ENCODE measurements at places on chromosomes 12 and 14.
A peak's percentile ranks its signal among the peaks of the same experiment; 100 is the strongest.

GRCh38 chr14:95380350-95381042 is 60.8 kb upstream of the CLMN start:
- DNase-seq, result no peak

GRCh38 chr12:64036414-64036813 is 185.7 kb downstream of the KICS2 start:
- DNase-seq, result no peak

DNA sequence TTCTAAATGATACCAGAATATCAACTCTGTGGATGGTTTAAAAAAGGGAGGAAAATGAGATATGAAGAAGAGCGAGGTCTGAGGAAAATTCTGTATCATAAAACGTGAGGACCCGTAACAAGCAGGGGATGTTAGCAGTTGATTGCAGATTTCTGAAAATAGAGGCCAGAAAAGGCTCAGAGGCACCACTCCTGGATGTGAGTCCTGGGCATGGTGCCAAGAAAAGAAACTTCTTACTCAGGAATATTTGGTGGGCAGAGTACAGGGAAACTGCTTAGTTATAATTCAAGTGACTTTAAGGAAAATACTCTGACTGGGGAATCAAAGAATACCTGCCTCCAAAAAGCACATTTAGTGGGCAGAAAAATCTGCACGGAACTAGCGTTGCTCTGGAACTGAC is 85.5 kb downstream of the PRICKLE1 start:
- DNase-seq, result no peak

GRCh38 chr14:65482757-65483438 is 70.4 kb downstream of the FUT8 start:
- DNase-seq, result no peak

- DNase-seq, result no peak
These were observed 728.2 kb downstream of the GALC start for GRCh38 chr14:87264796-87265195.

GRCh38 chr12:12272869-12273268 is 6.0 kb upstream of the LRP6 start:
- no peak for DNase-seq

DNA sequence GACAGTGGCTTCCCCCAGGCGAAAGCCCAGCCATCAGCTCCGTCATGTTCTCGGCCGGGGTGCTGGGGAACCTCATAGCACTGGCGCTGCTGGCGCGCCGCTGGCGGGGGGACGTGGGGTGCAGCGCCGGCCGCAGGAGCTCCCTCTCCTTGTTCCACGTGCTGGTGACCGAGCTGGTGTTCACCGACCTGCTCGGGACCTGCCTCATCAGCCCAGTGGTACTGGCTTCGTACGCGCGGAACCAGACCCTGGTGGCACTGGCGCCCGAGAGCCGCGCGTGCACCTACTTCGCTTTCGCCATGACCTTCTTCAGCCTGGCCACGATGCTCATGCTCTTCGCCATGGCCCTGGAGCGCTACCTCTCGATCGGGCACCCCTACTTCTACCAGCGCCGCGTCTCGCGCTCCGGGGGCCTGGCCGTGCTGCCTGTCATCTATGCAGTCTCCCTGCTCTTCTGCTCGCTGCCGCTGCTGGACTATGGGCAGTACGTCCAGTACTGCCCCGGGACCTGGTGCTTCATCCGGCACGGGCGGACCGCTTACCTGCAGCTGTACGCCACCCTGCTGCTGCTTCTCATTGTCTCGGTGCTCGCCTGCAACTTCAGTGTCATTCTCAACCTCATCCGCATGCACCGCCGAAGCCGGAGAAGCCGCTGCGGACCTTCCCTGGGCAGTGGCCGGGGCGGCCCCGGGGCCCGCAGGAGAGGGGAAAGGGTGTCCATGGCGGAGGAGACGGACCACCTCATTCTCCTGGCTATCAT is 663 bp downstream of the PTGER2 start:
- DNase-seq, result no peak

DNA sequence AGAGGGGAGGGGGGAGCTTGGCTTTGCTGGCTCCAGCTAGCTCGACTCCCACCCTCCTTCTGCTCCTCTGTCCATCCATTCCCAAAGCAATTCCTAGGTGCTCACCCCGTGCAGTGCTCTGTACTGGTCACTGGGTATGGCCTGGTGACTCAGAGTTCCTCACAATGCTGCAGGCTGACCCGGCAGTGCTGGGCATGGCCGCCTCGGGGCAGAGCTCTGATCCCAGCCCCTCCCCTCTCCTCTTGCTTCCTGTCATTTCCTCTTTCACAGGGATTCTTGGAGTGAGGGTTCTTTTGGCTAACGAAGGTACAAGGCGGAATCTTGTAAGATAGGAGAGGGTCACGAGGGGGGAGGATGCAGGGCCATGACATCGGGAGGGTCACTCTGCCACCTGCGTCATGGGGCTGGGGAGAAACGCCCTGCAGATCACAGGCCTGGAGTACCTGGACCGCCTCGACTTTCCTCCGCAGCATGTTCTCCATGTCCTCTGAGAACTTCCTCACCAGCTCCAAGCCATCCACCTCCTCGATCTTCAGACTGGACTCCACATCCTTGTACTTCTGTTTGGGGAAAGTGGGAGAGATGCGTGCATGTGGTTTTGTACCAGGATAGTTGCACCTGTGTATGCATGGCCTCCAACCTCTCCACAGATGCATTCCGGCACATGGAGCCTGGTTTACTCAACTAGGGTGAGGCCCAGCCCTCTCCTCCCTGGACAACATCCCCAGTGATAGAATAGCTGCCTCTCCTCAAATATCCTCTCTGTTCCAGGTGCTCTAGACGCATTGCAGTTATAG is 5.7 kb downstream of the CACNA2D4 start:
- no peak for DNase-seq

GRCh38 chr12:52721838-52722470 is 18.6 kb upstream of the KRT77 start:
- DNase-seq, result no peak

DNA sequence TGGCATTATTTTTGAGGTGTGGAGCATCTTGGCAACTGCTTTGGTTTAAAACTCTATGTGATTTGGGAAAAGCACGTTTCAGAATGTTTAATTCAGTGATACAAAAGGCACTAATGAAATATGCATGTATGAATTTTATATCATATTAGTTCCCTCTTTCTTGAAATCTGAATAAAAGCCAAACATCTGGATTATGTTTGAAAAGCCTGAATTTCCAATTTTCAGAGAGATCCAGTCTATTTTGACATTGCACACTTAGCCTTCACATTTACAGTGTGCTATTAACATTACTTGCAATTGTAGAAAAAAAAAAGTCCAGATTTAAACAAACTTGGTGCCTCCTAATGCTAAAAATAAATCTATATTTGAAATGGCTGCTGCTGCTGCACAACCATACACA is 219.1 kb upstream of the NPAS3 start:
- DNase-seq, result no peak

GRCh38 chr12:55688716-55689655 is 18.7 kb downstream of the ITGA7 start:
- DNase-seq, result no peak

DNA sequence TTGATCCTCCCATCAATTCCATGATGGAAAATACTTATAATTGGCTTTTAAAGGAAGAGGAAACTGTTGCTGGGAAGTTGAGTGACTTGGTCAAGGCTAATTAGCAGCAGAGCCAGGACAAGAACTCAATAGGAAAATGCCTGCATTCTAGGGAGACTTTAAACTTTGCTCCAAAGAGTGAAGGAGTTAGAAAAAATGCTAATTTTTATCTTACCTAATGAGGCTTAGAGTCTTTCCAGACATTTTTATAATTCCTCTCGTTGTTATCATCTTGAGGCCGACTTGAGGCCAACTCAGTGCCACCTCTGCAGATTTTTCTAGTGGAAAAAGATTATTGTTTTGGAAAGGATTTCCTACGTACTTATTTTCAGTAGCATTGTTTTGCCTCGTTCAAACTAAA is 344.6 kb downstream of the ETNK1 start:
- no peak for DNase-seq

- DNase-seq, result no peak
These were observed 6.8 kb downstream of the KRT71 start for GRCh38 chr12:52546126-52546525.

DNA sequence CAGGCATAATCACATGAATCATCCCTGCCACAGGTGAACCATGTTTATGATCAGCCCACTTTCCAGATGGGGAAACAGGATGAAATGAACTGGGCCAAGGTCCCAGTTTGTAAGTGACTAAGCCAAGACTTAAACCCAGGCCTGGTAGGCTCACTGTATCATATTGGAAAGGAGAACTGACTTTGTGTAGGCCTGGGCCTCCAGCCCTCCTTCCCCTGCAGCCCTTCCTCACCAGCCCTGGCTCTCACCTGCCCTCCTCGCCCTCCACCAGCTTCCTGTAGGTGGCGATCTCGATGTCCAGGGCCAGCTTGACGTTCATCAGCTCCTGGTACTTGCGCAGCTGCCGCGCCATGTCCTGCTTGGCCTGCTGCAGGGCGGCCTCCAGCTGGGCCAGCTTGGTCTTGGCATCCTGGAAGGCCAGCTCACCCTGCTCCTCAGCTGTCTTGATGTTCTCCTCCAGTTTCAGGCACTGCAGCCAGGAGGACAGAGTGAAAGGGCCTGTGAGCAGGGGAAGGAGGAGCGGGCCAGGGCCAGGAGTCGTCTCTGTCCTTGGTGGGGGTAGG is 19.8 kb downstream of the KRT80 start:
- DNase-seq, result no peak

GRCh38 chr12:128007250-128007649 is 259.7 kb upstream of the TMEM132C start:
- no peak for DNase-seq

DNA sequence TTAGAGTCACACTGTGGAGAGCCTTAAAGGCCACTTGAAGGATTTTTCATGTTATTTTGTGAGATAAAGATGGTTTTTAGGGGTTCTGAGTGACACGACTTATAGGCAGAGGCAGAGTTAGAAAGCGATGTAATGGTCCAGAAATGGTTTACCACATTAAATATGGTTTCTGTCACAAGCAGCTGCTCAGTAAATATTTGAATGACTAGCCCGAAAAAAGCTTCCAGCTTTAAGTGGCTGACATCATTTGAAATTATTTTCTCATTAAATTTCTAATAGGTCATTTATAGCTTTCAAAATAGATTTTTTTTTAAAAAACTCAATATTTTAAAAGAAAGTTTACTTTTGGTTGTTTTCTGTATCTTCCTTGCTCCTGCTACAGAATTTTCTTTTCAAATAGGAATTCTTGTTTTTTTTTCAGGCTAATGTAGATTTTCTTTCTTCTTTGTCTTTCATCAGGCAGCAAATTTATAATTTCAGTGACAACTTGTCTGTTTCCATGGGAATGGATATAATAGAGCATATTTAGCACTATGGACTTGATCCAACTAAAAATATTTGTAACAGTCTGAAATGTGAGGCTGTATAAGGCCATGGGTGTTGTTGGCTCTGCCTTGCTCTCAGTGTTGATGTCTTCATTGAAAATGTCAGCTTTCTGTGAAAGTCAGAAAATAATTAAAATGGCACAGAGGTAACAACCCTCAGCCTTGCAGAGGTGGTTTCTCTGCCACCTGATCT is 700.0 kb downstream of the TMTC2 start:
- DNase-seq, result no peak

DNA sequence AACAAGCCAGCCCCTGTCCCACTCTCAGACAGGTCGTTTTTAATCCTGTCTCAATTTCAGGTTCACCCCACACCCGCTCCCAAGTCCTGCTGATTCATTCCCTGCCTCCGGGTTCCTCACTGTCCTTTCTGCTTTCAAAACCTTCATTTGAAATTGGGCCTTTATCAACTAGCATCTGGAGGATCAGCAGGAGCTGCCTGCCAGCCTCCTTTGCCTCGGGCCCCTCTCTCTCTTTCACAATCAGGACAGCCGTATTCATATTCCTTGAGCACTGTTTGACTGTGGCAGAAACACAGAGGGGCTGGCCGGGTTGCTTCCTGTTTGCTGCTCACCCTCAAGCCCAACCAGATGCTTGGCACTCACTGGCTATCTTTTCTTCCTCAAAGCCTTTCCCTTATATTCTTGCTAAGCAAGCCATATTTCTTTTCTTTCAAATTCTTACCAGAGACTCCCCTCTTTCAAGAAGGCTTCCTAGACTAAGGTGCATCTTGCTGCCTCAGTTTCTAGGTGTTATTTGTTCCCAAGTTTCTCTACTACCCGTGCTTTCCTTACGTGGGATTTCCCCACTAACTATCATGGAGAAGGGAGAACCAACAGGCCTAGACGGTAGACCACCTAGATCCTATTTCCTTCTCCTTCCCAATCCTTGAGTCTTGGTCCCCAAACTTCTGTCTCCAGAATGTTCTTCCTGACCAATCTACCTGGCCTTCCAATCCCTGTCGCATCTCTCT is 3.0 kb downstream of the GALNT6 start:
- DNase-seq, result peak; percentile 53

DNA sequence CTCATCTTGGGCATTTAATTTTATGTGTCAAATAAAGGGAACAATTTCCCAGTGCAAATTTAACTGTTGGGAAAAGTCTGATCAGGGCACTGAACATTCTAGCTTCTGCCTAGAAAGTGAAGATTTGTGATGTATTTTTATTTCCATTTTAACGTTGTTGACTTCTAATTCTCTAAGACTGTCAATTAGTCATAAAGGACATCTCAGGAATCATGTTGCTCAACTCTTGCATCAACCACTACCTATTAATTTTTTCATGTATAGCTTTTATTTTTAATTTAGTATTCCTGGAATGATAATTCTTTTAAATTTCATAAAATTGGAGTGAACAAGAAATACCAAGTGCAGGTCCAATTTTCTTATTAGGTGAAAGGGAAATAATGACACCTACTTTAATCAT is 87.9 kb upstream of the METAP2 start:
- peak; percentile 6 for DNase-seq

DNA sequence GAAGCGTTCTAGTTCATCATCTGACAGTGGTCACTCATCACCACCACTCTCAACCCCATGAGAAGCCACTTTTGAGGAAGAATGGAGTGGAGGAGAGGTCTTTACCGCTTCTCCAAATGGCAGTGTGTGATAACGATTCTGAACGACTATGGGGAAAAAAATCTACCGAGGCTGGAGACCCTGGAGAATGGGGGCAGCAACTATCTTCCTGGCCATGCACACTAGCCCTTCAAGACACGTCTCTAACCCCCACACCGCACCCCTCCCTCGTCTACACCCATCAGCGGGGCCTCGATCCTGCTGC is 365 bp downstream of the ING4 start:
- no peak for DNase-seq
